ENCODE measurements at places on chromosomes 13 and 19.
A peak's percentile ranks its signal among the peaks of the same experiment; 100 is the strongest.

- no peak for DNase-seq
Measured at GRCh38 chr13:89541091-89542030, 1806.1 kb upstream of the MIR17HG start.

GRCh38 chr19:52535771-52536447, 8.4 kb downstream of the ZNF808 start:
- peak; percentile 20 for DNase-seq

- no peak for DNase-seq
Measured at GRCh38 chr19:17235971-17236777, 9.5 kb downstream of the NR2F6 start.

- DNase-seq: no peak
Measured at GRCh38 chr13:75621147-75621546, 15.0 kb upstream of the LMO7 start.

DNA sequence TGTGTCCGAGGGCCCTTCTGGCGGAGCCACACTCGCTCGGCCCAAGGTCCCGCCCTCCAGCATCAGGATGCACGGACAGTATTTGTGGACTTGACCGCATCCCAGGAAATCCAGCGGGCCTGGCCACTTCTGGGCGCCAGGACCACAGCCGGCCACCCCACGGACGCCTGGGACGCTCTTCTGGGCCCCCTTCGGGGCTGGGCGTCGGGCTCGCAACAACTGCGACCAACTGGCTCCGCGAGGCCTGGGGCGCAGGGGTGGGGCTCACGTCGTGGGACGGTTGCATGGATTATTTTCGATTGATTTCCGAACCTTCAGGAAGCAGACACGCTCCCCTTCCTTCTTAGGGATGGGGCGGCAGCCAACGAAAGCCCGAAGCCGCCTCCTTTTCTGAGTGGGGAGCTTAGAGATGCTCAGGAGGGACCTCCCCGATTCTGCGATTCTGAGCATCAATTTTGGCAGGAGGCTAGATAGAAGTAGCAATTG, 521 bp upstream of the NUP58 start:
- DNase-seq: no peak

GRCh38 chr19:3365836-3366752, at the start of gene NFIC:
TSS of gene NFIC (plus strand) at chr19:3366583. CDS start at chr19:3366637, 54 bp downstream.
- DNase-seq: peak; percentile 70

GRCh38 chr19:49441210-49441959, at the start of gene SLC17A7:
TSS of gene SLC17A7 (minus strand) at chr19:49441527. CDS start at chr19:49441379, 148 bp downstream.
- DNase-seq: no peak
